ENCODE measurements at places on chromosomes 1 and 21. TPM values are rescaled to one million over a fixed set of nuclear protein-coding genes. Genes with fewer than 3 reads are reported as not detected.

The SPRR4 gene
- polyA plus RNA-seq, result not detected

The CDKN2C gene
- polyA plus RNA-seq, result 56.4 TPM

The C8B gene
- not detected for polyA plus RNA-seq

The WNT4 gene
- not detected for polyA plus RNA-seq

The GBP4 gene
- 0.17 TPM for polyA plus RNA-seq

The MIXL1 gene
- not detected for polyA plus RNA-seq

The RSPH1 gene
- not detected for polyA plus RNA-seq

The S100A7A gene
- polyA plus RNA-seq, result not detected

The AMY1B gene
- not detected for polyA plus RNA-seq

The LCE1A gene
- polyA plus RNA-seq, result not detected

The CRYZ gene
- polyA plus RNA-seq, result 69.3 TPM

The LCE1B gene
- polyA plus RNA-seq, result not detected

The TMEM59 gene
- 127 TPM for polyA plus RNA-seq

The CRNN gene
- not detected for polyA plus RNA-seq

The LRRC7 gene
- polyA plus RNA-seq, result 0.62 TPM

The NBPF3 gene
- 4.4 TPM for polyA plus RNA-seq

The CHD1L gene
- 66.2 TPM for polyA plus RNA-seq

The SAMD11 gene
- 0.07 TPM for polyA plus RNA-seq

The LYPD8 gene
- polyA plus RNA-seq, result 1.4 TPM

The SUSD4 gene
- polyA plus RNA-seq, result 0.16 TPM

The TRAF3IP3 gene
- 0.29 TPM for polyA plus RNA-seq

The DYRK3 gene
- 20.2 TPM for polyA plus RNA-seq

The PAPPA2 gene
- 0.15 TPM for polyA plus RNA-seq

The CDC20 gene
- polyA plus RNA-seq, result 146 TPM

The RGS13 gene
- polyA plus RNA-seq, result not detected

The B4GALT2 gene
- 71.9 TPM for polyA plus RNA-seq

The SCMH1 gene
- 27.9 TPM for polyA plus RNA-seq

The TMEM269 gene
- 0.09 TPM for polyA plus RNA-seq

The PHF13 gene
- polyA plus RNA-seq, result 13.2 TPM

The LPAR3 gene
- not detected for polyA plus RNA-seq

The LCE2B gene
- polyA plus RNA-seq, result not detected

The EPHA10 gene
- not detected for polyA plus RNA-seq

The PRXL2B gene
- polyA plus RNA-seq, result 20.7 TPM

The SPRR2A gene
- not detected for polyA plus RNA-seq

The SRP9 gene
- 509 TPM for polyA plus RNA-seq

The TRIM17 gene
- polyA plus RNA-seq, result not detected

Data from K562 (cell line).